ENCODE measurements at places on chromosomes 5 and 9. TPM values are rescaled to one million over a fixed set of nuclear protein-coding genes. Genes with fewer than 3 reads are reported as not detected.
A peak's percentile ranks its signal among the peaks of the same experiment; 100 is the strongest.

DNA sequence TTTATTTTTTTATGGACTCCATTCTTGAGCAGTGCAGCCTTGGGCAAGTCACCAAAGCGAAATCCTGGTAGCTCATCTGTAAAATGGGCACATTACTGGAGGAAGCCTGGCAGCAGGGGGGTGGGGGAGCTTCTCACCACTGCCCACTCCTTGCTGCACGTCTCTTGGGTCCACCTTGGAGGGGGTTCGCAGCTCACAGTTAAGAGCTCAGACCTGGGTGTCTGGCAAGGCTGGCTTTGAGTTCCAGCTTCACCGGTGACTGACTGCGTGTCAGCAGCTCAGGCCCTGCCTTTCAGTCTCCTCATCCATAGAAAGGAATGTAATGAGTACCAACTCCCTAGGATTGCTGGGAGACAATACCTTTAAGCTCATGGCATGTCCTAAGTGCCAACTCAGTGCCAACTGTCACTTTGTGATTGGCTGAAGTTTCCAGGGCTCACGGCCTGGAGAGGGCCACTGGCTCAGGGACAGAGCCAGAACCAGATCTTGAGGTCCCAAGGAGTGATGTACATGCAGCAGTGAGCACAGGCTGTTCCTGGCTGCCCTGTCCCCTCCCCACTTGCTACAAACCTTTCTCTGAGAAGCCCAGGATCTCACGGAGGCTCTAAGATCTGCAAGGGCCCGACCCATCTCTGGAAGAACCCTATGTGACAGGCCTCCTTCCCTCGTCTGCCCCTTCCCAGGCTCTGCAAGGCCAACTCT is 72.9 kb downstream of the C9orf50 start:
- no peaks in the 10 kb centered on the region for H3K27me3 ChIP-seq
- H3K4me3 ChIP-seq: no peak overlapping the region
- H3K27ac ChIP-seq: no peak overlapping the region
- H3K4me1 ChIP-seq: peaks cover 16% of the 10 kb centered on the region
- DNase-seq: no peak

- DNase-seq: no peak
- no peaks in the 10 kb centered on the region for H3K36me3 ChIP-seq
- H3K27ac ChIP-seq: no peak overlapping the region
- H3K4me3 ChIP-seq: no peak overlapping the region
- H3K27me3 ChIP-seq: no peaks in the 10 kb centered on the region
- H3K4me1 ChIP-seq: peaks cover 7% of the 10 kb centered on the region
Observed at GRCh38 chr5:181219262-181220177, 3.6 kb upstream of the TRIM41 start.

The MARVELD2 gene
- total RNA-seq: 0.54 TPM

DNA sequence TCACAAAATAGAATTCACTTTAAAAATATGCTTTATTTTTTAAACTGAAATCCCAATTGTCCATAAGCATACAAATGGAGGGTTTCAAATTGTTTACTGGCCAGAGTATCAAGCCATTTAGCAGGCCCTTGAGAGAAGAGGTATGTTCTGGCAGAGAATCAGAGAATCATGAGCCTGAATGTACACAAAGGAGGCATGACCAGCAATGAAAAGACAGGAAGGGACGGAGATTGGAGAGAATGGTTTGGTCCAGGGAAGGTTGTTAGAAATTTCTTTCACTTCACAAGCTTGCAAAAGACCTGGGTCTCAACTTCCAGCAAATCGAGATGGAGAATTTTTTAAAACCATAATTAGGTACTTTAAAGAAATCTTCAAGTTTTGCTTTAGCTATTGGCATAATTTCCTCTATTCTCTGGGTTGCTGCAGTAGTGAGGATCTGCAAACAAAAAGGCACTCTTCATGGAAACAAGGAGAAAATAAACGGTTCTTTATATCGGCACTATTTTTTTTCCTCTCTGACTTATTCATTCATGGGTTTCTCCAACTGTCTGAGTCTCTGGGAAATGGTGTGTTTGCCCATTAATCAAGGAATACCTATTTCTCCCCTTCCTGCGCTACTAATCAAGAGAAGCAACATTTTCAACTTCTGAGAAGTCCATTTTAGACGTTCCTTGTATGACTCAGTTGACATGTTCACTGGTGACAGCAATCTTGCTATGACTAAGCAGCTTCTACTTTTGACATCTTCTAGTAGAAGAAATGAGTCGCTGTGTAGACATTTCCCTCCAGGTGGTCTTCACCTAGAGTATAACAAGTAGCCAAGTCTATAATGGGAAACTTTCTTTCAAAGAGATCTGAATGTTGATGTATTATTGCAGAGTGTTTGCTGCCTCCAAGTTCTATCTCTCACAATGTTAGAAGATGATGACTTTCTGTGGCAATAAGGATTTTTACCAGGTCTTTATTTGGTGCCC is 23.1 kb upstream of the ERCC6L2 start:
- H3K27ac ChIP-seq: 0 out of 2 replicates have a peak overlapping the region, but pooled peaks have one; percentile 27
- H3K4me1 ChIP-seq: peaks cover 11% of the 10 kb centered on the region
- no peak overlapping the region for H3K4me3 ChIP-seq
- H3K27me3 ChIP-seq: no peaks in the 10 kb centered on the region
- DNase-seq: peak; percentile 87

The FBP2 gene
- not detected for total RNA-seq

- peak; percentile 58 for DNase-seq
- H3K27me3 ChIP-seq: no peaks in the 10 kb centered on the region
- H3K4me1 ChIP-seq: peaks cover 3% of the 10 kb centered on the region
- peaks cover 2% of the 10 kb centered on the region for H3K36me3 ChIP-seq
- H3K27ac ChIP-seq: peak overlapping the region; percentile 100
Observed at GRCh38 chr5:40797273-40798011, 732 bp downstream of the PRKAA1 start.

- no peak overlapping the region for H3K27ac ChIP-seq
- peaks cover 2% of the 10 kb centered on the region for H3K4me1 ChIP-seq
- no peak overlapping the region for H3K4me3 ChIP-seq
- H3K36me3 ChIP-seq: no peaks in the 10 kb centered on the region
Observed at GRCh38 chr5:120098426-120098825, 365.7 kb upstream of the PRR16 start.

- H3K36me3 ChIP-seq: no peaks in the 10 kb centered on the region
- no peak overlapping the region for H3K4me3 ChIP-seq
- H3K27ac ChIP-seq: no peak overlapping the region
- no peaks in the 10 kb centered on the region for H3K27me3 ChIP-seq
- no peaks in the 10 kb centered on the region for H3K4me1 ChIP-seq
Observed at GRCh38 chr5:127844581-127845021, 141.4 kb downstream of the CCDC192 start.

- no peak overlapping the region for H3K4me3 ChIP-seq
- peaks cover 14% of the 10 kb centered on the region for H3K4me1 ChIP-seq
- H3K36me3 ChIP-seq: no peaks in the 10 kb centered on the region
- H3K27me3 ChIP-seq: no peaks in the 10 kb centered on the region
- peak; percentile 26 for DNase-seq
Observed at GRCh38 chr5:169943026-169943425, 37.3 kb downstream of the INSYN2B start.

DNA sequence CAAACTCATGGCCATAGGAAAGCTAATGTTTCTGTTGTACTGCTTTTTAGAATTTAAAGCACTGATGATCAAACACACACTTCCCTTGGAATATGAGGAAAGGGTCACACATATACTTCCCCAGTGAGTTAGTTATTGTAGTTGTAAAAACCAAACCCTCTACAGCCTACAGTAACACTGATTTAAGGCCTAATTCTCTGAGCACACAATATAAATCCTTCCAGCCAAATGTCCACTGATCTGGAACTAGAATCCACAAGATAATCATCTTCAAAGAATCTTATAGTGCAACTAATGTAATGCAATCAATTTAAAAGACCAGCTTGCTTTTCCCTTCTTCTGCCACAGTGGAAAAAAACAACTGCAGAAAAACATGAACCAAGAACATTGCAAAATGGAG is 219.3 kb downstream of the CAAP1 start:
- DNase-seq: no peak
- no peak overlapping the region for H3K27ac ChIP-seq

- H3K4me3 ChIP-seq: no peak overlapping the region
- H3K4me1 ChIP-seq: no peaks in the 10 kb centered on the region
- no peak for DNase-seq
- H3K27ac ChIP-seq: no peak overlapping the region
- H3K36me3 ChIP-seq: no peaks in the 10 kb centered on the region
- peaks cover 91% of the 10 kb centered on the region for H3K27me3 ChIP-seq
Observed at GRCh38 chr9:34579104-34579807, 10.3 kb downstream of the CNTFR start.

The ADRA1B gene
- 0.56 TPM for total RNA-seq

- H3K36me3 ChIP-seq: no peaks in the 10 kb centered on the region
- no peak overlapping the region for H3K4me3 ChIP-seq
- DNase-seq: no peak
- H3K4me1 ChIP-seq: no peaks in the 10 kb centered on the region
- peaks cover 5% of the 10 kb centered on the region for H3K27me3 ChIP-seq
- H3K27ac ChIP-seq: no peak overlapping the region
Observed at GRCh38 chr5:485946-486491, 38.2 kb downstream of the SLC9A3 start.

- peaks cover 7% of the 10 kb centered on the region for H3K4me1 ChIP-seq
- H3K4me3 ChIP-seq: no peak overlapping the region
- peak overlapping the region; percentile 79 for H3K27ac ChIP-seq
- H3K36me3 ChIP-seq: no peaks in the 10 kb centered on the region
- DNase-seq: peak; percentile 68
Observed at GRCh38 chr5:77292026-77292757, 81.7 kb downstream of the PDE8B start.

DNA sequence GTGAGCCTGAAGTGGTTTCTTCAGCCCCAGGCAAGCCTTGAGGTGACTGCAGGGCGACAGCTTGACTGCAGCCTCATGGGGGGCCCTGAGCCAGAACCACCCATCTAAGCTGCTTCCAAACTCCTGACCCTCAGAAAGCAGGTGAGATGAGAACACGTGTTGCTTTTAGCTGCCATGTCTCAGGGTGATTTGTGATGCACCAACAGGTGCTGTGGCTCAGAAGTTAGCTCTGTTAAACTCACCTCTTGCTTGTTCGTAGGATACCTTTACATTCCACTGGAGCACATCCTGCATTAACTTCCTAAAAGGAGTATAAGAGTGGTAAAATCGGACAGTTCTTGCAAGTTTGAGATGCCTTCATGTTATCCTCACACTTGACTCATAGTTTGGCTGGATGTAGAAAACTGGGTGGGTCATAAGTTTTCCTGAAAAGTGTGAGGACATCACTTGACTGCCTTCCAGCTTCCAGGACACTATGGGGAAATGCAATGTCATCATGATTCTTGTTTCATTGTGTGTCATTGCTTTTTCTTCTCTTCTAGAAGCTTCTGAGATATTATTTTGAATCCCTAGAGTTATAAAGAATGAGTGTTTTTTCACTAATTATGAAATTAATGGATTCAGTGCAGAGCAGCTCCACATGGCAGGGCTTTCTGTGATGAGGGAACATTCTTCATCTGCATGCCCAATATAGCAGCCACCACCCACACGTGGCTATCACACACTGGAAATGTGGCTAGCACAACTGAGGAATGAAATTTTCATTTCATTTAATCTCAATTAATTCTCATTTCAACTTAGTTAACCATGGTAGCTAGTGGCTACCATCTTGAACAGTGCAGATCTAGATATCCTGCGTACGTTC is 92.3 kb downstream of the HSD17B3 start:
- H3K27me3 ChIP-seq: peaks cover 23% of the 10 kb centered on the region
- peak; percentile 50 for DNase-seq
- no peaks in the 10 kb centered on the region for H3K4me1 ChIP-seq
- no peaks in the 10 kb centered on the region for H3K36me3 ChIP-seq
- H3K27ac ChIP-seq: no peak overlapping the region

The DAB2IP gene
- total RNA-seq: 5.6 TPM

- H3K36me3 ChIP-seq: peaks cover 21% of the 10 kb centered on the region
- no peak overlapping the region for H3K27ac ChIP-seq
Observed at GRCh38 chr5:76736679-76737556, 21.0 kb downstream of the F2R start.

DNA sequence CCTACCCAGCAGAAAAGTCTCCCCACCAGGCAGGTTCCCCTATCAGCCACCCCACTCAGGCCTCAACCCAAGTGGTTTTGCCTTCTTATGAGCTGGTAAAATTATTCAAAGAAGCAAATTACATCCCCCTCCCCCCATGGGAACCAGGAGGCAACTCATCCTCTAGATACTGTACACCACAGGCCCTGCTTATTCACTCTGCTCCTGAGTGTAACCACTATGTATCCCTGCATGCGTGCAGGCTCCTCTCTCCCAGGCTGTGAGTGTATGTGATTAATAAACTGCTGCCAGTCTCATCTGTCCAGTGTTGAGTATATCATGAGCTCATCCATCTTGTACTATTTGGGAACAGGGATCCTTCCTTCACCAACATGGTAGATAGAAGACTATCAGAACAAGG is 8.6 kb downstream of the KCTD16 start:
- no peak for DNase-seq
- no peak overlapping the region for H3K27ac ChIP-seq
- no peaks in the 10 kb centered on the region for H3K36me3 ChIP-seq
- H3K27me3 ChIP-seq: no peaks in the 10 kb centered on the region

DNA sequence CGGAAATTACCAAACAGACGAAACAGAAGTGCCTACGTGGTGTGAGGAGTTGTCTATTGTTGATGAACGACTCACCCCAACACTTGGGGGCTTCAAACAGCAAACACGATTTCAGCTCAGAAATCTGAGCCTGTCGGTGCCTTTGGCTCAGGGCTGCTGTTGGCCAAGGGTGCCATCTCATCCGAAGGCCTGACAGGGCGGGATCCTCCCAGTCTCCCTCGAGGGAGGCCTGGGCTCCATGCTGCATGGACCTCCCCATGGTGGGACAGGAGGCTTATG is 1.3 kb downstream of the LRRC14B start:
- peaks cover 12% of the 10 kb centered on the region for H3K27me3 ChIP-seq
- no peak for DNase-seq
- H3K36me3 ChIP-seq: no peaks in the 10 kb centered on the region
- H3K27ac ChIP-seq: no peak overlapping the region
- H3K4me3 ChIP-seq: no peak overlapping the region

DNA sequence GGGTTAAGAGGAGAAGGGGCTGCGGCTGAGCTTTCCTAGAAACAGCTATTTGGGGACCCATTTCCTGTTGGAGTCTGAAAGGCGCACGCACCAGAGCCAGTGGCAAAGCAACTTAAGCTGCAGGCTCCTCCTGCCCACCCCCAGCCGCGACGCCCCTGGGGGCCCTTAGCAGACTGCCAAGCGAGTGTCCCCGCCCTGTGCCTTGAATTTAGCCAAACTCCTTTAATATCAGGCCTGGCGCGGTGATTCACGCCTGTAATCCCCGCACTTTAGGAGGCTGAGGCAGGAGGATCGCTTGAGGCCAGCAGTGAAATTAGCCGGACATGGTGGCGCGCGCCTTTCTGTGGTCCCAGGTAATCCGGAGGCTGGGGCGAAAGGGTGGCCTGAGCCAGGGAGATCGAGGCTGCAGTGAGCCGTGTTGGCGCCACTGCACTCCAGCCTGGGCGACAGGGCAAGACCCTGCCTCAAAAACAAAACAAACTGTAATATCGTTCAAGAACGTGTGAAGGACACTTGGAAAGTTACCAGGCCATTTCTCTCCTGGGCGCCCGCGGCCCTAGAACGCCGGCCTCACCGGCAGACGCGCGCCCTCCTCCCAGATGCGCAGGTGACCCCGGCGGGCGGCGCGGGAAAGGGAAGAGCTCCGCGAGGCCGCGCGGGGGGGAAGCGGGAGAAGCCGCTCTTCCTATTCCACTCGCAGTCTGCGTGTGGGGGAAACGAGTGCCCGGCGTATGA is 1.0 kb upstream of the F2R start:
- H3K27me3 ChIP-seq: no peaks in the 10 kb centered on the region
- H3K36me3 ChIP-seq: 0 out of 2 replicates have a peak, but pooled peaks cover 2% of the 10 kb centered on the region
- H3K4me3 ChIP-seq: no peak overlapping the region
- no peak for DNase-seq

The PCDHGB7 gene
- 5.8 TPM for total RNA-seq
